ENCODE measurements at places on chromosomes 1 and 21.

DNA sequence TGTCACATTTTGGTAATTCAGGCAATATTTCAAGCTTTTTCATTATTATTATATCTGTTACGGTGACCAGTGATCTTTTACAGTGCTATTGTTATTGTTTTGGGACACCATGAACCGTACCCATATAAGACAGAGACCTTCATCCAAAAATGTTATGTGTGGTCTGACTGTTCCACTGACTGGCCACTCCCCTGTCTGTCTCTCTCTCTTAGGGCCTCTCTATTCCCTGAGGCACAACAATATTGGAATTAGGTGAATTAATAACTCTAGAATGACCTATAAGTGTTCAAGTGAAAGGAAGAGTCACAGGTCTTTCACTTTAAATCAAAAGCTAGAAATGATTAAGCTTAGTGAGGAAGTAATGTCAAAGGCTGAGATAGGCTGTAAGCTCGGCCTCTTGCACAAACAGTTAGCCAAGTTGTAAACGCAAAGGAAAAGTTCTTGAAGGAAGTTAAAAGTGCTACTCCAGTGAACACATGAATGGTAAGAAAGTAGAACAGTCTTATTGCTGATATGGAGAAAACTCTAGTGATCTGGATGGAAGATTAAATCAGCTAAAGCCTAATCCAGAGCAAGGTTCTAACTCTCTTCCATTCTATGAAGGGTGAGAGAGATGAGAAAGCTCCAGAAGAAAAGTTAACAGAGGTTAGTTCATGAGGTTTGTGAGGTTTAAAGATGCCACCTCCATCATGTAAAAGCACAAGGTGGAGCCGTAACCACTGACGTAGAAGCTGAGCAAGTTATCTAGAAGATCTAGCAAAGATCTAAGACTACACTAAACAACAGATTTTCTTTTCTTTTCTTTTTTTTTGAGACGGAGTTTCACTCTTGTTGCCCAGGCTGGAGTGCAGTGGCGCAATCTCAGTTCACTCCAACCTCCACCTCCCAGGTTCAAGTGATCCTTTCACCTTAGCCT is 19.7 kb upstream of the DIPK1A start:
- no peak for DNase-seq

DNA sequence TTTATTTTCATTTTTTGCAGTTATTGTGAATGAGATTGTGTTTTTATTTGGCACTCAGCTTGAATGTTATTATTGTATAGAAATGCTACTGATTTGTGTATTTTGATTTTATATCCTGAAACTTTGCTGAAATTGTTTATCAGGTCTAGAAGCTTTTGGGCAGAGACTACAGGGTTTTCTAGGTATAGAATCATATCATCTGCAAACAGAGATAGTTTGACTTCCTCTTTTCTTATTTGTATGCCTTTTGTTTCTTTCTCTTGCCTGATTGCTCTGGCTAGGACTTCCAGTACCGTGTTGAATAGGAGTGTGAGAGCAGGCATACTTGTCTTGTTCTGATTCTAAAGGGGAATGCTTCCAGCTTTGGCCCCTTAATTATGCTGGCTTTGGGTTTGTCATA is 27.3 kb downstream of the ZNF691 start:
- DNase-seq, result no peak

GRCh38 chr1:31182352-31182751 is 57.3 kb downstream of the NKAIN1 start:
- DNase-seq, result peak; percentile 15

DNA sequence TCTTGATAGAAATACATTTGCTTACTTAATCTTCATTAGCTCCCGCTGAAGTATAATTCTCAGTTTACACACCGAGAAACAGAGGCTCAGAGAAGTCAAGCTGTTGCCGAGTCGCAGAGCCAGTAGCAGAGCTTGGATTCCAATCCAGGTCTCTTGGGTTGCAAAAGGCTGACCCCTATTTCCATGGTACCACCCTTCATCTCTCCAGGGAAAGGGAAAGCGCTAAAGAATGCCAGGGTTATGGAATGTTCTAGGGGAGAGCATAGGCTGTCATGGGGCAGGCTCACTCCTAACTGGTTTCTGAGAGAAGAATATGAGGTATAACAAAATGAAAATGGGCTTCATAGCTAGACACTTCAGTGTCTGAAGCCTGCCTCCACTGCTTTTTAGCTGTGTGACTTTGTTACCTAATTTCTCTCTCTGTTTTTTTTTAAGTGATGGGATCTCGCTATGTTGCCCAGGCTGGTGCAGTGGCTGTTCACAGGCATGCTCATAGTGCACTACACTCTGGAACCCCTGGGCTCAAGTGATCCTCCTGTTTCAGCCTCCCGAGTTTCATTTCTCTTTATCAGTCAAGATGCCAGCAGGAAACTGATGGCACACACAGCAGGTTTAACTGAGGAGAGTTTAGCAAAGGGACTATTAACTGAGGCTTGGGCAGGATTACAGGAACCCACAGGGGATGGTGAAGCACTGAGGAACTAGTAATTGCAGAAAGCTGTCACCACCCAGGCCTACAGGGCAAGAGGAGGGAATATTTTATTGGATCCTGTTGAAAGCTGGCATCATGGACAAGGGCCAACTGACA is 25.5 kb upstream of the ATF3 start:
- no peak for DNase-seq

DNA sequence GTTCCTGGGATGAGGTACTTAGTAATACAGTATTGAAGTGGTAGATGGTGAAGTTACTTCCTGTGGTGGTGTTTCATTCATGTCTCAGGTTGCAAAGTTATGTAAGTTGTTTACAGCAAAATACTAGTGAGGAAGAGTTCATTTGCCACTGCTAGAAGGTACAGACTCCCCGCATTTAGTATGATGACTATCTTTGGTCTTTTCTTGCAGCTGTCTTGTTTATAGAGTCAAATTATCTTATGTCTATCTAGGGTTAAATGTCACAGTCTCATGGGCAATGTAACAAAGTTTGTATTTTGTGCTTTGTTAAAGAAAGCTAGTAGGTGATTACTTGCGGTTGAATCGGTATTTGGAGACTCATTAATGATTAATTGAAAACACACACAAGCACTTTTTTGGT is 50.2 kb downstream of the LRRC8D start:
- no peak for DNase-seq

DNA sequence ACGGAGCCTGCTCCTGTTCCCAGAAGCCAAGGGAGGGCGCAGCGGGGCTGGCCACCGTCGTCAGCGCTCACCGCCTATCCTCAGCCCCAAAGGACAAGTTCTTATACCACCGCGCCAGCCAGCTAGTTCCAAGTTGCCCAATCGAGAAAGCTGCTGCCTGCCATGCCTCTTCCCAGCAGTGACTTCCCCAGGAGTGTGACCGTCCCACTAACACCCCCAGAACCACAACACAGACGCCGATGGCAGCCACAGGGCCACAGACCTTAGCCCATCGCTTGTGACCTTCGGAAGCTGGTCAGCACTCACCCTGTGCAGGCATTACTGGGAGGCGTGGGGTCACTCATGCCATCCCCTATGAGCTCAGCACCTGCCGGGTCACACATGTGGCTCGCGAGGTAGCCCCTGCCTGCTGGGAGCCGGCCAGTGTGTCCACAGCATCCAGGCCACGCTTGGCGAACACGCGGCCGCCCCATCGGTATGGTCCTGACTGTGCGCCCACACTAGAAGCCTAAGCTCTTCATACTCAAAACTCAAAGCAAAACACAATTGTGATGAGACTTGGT is 20.1 kb downstream of the NADK start:
- no peak for DNase-seq

Data from stimulated activated CD8-positive, alpha-beta memory T cell treated with anti-CD3 and anti-CD28 coated beads, Interleukin-4, amount 100 ng/mL, for 4 hours (primary cell).